ENCODE measurements at places on chromosomes 16 and 17.
A peak's percentile ranks its signal among the peaks of the same experiment; 100 is the strongest.

- no peak for DNase-seq
Observed at GRCh38 chr16:65634291-65634690, 512.4 kb upstream of the CDH11 start.

DNA sequence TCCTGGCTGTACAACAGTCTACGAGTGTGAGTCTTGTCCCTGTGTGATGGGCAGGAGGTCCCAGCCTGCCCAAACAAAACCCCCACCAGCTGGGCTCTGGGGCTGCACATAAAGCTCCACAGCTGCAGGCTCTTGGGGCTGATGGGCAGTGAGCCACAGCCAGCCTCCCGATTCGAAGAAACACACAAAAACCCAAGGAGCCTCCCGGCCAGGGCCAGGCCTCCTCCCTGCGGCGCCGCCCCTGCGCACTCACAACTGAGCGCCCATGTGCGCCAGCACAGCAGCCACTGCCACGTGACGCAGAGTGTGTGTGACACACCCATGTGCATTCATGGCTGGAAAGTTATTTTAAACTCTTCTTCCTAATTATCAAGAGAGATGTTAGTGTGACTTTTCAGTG, 30.6 kb upstream of the FAAP100 start:
- DNase-seq = no peak

- no peak for DNase-seq
Observed at GRCh38 chr16:2806286-2806685, 8.0 kb downstream of the PRSS41 start.

- DNase-seq = no peak
Observed at GRCh38 chr16:61957075-61957855, 79.0 kb downstream of the CDH8 start.

- no peak for DNase-seq
Observed at GRCh38 chr17:50151937-50152547, 1.6 kb upstream of the PPP1R9B start.

- no peak for DNase-seq
Observed at GRCh38 chr17:71453876-71454422, 666.9 kb upstream of the SOX9 start.

GRCh38 chr17:3755335-3756030, 31.8 kb downstream of the HASPIN start:
- DNase-seq = no peak

GRCh38 chr17:77782201-77782600, 176.3 kb upstream of the TNRC6C start:
- DNase-seq = no peak

GRCh38 chr17:76268015-76268749, 3.0 kb downstream of the UBALD2 start:
- DNase-seq = peak; percentile 80

- no peak for DNase-seq
Observed at GRCh38 chr17:28763137-28763799, 19.5 kb downstream of the TRAF4 start.

DNA sequence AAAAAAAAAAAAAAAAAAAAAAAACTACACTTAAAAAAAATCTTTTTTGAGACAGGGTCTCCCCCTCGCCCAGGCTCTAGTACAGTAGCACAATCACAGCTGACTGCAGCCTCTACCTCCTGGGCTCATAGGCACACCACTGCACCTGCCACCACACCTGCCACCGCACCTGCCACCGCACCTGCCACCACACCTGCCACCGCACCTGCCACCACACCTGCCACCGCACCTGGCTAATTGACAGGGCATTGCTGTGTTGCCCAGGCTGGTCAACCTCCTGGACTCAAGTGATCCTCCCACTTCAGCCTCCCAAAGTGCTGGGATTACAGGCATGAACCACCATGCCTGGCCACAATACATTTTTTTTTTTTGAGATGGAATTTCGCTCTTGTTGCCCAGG, 17.6 kb upstream of the WDR45B start:
- DNase-seq = no peak

- DNase-seq = no peak
Observed at GRCh38 chr17:72152387-72152929, 31.6 kb downstream of the SOX9 start.

DNA sequence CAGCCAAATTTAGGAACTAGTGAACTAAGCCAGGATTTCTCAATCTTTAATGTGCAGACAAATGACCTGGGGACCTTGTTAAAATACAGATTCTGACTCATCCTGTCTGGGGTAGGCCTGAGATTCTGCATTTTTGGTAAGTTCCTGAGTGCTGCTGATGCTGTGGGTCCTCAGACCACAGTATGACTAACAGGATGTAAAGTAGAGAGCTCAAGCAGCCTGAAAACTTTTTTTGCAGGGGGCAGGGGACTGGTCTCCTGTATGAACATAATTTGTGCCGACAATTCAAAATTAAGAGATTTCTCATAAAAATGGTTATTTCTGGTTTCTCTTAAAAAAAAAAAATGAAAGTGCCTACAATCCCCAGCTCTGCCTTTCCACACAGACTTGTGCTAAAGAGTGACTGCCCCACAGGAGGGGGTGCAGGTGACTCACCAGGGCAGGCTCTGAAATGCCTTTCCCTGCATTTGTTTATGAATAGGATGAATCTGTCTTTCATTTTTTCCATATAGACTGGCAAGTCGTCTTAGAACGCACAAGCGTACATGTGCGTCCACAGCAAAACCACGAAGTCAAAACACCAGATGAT, 271.5 kb downstream of the PHKB start:
- DNase-seq = no peak

GRCh38 chr17:29918922-29919856, 10.8 kb downstream of the SSH2 start:
- DNase-seq = no peak

DNA sequence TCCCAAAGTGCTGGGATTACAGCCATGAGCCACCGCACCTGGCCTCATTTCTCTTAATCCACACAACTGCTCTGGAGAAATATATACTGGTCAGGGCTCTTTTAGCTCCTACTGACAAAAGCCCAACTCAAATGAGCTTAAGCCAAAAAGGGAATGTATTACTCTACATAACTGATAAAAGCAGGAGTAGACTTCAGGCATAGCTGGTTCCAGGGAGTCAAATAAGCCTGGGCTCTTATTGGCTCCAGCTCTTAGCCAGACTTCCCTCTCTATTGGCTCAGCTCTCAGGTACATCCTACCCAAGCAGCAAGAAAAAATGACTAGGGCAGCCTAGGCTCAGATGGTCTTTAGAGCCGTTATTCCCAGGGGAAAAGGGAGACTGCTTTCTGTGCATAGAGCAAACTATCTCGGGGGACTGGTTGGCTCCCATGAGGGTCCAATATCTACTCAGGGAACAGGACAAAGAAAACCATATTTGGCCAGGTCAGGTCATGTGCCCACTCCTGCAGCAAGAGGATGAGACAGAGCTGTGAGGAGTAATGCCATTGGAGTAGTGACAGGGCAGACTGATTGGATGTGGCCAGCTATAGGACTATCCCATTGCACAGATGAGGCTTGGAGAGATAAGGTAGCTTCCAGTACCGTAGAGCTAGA, 21.2 kb downstream of the TBX2 start:
- DNase-seq = no peak

GRCh38 chr17:75394332-75394918, 11.1 kb downstream of the GRB2 start:
- no peak for DNase-seq

DNA sequence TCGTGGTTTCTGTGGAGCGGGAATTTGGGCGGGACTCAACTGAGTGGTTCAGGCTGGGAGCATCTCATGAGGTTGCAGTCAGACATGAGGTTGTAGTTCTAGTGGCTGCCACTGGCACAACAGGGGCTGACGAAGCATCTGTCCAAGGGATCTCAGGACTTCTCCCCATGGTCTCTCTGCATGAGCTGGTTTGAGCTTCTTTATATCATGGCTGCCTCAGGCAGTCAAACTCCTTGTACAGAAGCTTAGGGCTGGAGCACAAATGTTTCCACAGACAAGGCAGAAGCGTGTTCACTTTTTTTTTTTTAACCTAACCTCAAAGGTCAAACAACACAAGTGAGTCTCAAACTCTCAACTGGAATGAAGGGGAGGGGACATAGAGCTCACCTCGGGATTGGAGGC, 243.3 kb downstream of the MSI2 start:
- DNase-seq = no peak

GRCh38 chr17:5557485-5557884, 26.8 kb downstream of the NLRP1 start:
- DNase-seq = no peak

- no peak for DNase-seq
Observed at GRCh38 chr17:7716901-7717755, at the start of gene DNAH2. Gene DNAH2, plus strand, starts transcription at chr17:7717744. Its CDS starts 1,991 bp downstream, at chr17:7719735.

DNA sequence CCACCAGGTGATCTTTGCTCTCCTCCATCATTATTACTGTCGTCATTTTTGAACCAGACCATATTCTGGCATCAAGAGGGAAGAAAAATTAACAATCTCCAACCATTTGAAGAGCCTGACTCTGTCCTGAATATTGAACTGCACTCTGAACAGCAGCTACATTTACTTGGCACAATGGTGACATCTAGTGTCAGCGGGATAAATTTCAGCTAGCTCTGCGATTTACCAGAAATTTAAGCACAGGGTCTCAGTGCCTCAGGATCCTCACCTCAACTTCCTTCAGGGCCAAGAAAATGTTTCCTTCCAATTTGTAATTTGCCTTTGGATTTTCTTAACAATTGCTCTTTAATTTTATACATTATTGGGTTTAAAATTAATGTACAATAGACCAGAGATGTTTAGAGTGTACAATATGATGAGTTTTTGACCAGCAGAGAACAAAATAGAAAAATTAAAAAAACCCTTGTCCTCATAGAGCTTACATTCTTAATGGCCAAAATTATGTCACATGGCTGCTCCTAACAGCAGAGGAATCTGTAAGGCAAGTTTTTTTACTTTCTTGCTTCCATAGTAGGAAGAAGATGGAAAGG, 10.7 kb upstream of the ZNF19 start:
- peak; percentile 25 for DNase-seq

DNA sequence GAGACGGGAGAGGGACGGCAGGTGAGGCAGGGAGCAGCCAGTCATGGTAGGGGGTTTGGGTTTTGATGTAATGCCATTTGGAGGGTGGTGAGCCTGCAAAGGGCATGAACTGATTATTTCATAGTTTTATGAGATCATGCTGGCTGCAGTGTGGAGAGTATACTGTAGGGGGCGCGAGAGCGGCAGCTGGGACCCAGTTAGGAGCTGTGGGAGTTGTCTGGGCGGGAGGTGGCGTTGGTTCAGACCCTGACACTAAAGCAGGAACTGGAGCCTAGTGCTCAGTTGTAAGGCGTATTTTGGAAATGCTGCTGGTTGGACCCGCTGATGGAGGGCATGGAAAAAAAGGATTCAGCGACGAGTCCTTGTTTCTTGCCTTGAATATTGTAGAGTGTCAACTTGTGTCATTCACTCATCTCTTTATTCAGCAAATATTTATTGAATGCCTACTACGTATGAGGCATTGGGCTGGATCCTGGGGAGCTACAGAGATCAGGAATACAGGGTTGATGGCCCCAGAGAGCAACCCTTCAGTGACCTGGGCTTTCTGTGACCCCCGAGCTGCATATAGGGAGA, 23.7 kb upstream of the KDM8 start:
- peak; percentile 89 for DNase-seq

DNA sequence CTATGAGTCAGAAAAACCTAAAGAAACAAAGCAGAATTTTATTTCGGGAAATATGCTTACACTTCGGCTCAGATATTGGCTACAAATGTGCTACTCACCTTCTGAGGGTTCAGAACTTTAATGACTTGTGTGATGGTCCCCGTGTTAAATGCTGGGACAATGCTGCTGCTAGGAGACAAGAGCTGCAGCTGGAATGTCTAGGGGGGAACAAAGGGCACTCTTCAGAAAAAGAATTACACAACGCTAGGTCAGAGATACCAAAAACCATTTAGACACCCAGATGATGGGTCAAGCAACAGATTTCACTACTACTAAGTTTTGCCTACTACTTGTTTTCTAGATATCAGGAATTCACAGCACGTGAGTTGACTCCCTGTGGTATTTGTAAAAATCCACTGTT, 10.0 kb upstream of the PHLPP2 start:
- DNase-seq = no peak

DNA sequence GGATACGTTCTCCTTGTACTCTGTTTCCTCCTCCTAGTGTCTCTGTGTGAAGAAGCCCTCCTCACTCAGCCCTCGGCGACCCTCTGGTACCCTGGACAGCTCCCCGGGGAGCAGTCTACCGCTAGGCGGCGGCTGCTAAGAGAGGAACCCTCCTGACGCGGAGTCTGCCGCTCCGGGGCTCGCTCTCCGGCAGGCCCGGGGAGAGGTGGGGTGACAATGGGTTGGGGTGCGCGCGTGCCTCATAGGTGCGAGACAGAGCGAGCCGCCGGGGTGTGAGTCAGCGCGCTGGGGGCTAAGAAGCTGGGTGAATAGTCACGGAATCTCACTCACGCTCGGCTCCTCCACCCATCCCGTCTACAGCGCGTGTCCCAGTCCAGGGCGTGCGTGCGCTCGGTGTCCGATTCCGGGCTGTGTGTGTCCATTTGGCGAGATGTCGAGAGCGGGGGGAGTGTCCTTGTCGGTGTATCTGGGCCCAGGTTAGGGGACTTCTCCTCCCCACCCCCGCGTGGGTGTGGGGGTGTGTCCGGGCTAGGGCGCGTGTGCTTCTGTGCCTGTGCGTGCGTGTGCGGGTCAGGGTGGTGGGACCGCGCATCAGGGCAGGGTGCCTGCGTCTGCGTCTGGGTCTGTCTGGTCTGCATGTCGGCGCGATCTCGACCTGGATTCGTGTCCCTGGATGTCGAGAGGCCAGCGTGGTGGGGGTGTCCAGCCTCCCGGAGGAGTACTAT, 577 bp upstream of the HS3ST2 start:
- no peak for DNase-seq

GRCh38 chr16:2457946-2458345, 2.0 kb upstream of the TEDC2 start:
- no peak for DNase-seq
